ENCODE measurements at places on chromosomes 5 and 9.

GRCh38 chr5:130065617-130066016 lies 161.4 kb downstream of the CHSY3 start:
- DNase-seq = no peak

DNA sequence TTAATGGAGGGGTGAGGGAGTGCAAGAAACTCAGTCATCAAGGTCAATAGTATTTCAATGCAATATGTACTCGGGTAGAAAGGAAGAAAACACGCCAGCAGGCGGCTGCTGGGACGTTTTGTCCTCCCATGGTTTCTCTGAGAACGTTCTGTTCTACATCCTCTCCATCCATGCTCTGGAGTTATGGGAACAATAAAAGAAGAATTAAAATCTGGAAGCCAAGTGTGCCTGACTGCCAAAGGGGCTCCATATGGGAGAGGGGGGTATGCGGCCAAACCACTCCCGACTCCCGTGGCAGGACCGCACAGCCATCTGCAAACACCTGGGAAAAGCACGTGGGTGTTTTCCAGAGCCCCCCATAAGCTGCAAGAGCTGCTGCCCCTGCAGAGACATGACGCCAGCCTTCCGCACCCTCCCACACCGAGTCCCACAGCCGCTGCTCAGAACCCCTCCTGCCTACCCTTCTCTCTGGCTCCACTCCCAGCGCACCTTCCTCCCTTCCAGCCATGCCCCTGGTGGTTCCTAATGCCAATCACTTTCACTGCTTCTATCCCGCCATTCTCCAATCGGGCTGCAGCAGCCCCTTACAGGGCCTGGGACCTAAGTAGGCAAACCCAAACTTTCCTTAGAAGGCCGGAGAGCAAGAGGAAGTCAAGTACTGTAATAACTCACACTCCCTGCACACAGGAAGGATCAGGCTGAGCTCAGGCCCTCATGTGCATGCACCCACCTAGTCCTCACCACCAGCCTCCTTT lies 241.6 kb downstream of the SYK start:
- no peak for DNase-seq

DNA sequence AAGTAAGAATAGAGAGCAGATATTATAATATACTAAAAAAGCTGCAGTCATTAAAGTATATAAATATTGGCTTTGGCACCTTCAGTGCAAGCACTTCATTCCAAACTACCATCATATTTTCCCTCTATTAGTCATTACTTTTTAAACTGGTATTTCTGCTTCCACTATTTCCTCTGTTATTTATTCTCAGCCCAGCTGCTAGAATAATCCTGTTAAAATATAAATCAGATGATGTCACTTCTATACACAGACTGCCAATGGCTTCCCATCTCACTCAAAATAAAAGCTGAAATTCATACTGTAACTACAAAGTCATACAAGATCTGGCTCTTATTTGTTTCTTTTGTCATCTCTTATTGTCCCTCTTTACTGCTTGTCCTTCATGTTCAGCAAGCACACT lies 432.9 kb downstream of the TLE4 start:
- DNase-seq = no peak

DNA sequence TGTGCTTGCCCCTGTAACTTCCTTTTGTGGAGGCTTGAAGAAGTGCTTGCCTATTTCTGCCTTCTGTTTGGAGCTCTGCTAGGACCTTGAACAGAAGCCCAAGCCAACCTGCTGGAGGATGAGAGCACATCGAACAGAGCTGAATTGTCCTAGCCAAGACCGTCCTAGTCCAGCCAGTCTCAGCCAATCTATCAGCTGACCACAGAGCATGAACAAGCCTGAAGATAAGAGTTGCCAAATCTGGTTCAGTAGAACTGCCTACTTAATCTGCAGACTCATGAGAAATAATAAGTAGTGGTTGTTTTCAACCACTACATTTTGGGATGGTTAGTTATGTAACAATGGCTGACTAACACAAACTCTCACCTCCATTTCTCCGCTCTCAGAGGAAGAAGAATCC lies 4.4 kb upstream of the SNX2 start:
- no peak for DNase-seq

DNA sequence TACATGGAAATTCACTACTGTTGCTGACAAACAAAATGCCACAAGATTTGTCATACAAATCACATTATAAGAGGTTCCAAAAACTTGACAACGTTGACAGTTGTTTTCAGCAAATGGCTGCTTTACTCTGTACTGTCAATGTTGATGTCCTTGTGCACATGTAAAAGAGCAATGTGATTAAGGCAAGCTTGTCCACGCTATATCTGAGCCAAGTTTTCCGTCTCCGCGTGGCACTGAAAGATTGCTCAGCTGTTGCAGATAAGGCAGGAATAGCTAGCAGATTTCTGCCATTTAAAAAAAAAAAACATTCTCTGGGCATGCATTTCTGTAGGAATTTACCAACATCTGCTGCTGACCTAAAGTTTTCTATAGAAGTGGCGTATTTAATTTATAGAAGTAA lies 46.4 kb upstream of the MEF2C start:
- DNase-seq = no peak

DNA sequence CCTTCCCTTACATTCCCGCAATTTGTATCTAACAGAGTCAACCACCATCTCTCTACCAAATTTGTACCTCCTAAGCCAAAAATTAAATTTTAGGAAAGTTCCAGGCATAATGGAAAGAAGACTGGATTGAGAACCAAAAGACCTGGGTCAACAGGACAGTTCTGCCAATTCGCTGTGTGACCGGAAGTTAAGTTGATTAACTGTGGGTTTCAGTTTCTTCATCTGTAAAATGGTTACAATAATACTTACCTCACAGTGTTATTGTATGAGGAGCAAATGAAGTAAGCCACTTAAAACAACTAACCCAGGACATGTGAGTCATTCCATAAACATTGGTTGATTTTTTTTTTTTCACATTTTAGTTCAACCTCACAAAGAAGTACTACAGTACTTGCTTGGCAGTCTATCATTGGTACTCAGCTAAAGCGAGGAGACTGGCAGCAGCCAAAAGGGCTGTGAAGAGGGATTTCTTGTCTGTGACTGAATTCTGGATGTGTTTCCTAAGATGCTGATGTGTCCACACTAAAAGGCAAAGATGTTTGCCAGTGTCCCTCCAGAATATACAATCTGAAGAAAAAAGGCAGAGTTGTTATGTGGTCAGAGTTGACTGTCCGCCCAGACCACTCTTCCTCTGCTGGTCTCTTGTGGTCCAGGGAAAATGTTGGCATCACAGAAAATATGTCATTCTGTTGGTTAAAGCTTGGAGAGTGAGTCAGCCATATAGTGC lies 198.6 kb downstream of the TLE1 start:
- DNase-seq = no peak

DNA sequence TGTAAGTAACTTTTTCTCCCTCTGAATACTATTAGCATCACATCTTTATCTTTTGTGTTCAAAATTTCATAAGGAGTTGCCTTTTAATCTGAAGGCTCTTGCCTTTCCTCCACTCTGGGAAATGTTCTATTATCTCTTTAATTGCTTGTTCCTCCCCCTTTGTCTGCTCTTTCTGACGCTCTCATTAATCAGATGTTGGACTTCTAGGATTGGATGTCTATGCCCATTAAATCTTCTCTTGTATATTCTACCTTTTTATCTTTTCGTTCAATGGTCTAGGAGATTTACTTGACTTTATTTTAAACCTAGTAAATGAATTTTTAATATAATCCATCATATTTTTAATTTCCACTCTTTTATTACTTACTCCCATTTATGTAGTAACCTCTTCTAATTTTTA lies 76.7 kb downstream of the MARCHF3 start:
- DNase-seq = no peak

- DNase-seq = no peak
These were observed 480 bp downstream of the LMNB1 start for GRCh38 chr5:126777257-126777974.

DNA sequence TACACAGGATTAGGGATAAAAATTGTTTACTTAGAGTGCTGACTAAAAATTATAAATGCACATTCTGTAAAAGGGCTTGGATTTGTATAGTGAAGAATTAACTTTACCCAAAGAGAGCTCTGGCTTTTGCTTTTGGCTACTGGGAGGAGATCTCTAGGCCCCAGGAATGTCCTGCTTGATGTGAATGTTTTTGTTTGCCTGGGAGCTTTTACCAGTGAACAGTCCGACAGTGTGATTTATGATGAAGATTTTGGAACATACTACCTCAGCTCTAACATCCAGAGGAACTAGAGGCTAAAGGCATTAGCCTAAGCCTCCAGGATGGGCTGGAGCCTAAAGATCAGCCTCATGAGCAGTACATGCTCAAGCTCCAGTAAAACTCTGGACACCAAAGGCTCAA lies 103.7 kb upstream of the RFX3 start:
- DNase-seq = no peak

DNA sequence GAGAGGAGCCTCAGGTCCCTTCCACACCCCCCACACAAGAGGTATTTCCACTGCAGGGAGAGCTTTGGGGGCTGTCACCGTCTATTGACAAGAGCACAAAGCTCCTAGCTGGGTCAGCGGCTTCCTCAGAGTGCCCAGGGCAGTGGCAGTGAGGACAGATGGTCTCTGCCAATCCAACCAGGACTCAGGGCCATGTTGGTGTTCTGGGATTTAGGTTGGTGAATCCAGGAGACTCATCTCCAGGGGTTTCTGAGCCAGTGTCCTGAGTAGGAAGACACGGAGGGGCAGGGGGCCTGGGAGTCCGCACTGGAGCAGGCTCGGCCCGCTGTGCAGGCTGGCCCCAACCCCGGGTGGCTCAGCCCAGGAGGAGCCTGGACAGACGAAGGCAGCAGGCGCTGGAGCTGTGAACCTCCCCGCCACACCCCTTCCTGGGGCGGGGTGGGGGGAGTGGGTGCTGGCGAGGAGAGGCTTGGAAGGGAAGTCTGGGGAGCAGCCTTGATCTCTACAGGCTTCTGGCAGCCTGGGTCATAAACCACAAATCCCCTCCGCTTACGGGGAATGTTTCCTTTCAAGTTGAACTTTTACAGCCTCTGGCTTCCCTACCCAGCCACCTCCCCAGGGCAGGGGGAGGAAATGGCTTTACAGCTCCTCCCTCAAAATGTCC lies 19.6 kb downstream of the CRB2 start:
- DNase-seq = no peak

GRCh38 chr5:88250010-88250409 lies 18.6 kb downstream of the TMEM161B start:
- no peak for DNase-seq

- DNase-seq = no peak
These were observed 27.6 kb downstream of the KCNMB1 start for GRCh38 chr5:170361616-170362015.

DNA sequence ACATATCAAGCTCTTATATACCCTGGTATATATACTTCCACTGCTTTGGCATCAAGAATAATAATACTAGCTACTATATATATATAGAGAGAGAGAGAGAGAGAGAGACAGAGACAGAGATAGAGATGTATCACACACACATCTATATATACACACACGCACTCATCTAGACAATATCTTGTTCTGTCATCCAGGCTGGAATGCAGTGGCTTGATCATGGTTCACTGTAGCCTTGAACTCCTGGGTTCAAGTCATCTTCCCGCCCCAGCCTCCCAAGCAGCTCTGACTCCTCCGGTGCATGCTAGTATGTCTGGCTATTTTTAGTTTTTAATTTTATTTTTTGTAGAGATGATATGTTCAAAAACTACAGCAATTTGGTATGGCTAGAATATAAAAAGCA lies 22.5 kb downstream of the ANKHD1 start:
- no peak for DNase-seq

DNA sequence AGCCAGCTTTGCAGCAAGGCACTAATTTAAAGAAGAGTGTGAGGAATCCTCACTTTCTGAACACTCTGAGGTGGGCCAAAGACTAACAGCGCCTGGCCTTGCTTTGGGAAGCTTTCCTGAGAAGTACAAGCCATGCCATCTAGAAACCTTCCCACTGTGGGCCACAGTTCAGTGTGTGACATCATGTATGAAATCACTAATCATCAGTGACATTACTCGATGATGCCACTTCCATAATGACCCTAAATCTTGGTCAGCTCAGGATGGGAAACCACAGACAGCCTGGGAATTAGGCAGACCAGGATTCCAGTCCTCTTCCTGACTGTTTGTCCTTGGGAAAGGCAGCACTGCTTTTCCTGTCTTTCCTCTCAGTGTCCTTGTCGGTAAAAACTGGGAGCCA lies 54.2 kb upstream of the HSPA9 start:
- no peak for DNase-seq

DNA sequence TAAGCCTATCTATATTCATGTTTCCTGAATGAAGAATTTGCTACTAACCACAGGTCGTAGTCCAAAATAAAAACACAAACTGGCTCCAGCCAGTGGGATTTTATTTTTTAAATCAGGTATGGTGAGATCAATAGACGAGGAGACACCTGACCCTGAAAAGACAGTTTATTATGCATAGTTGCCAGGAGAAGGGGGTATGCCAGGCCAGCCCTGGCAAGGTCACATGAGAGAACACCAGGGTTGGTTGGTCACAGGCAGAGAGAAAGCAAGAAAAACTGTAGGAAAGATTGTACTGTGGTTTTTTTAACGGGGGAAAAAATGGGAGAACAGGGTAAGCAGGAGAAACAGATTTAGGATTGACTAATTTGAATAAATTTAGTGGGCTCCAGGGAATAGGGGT lies 125.3 kb downstream of the CDH18 start:
- DNase-seq = no peak

DNA sequence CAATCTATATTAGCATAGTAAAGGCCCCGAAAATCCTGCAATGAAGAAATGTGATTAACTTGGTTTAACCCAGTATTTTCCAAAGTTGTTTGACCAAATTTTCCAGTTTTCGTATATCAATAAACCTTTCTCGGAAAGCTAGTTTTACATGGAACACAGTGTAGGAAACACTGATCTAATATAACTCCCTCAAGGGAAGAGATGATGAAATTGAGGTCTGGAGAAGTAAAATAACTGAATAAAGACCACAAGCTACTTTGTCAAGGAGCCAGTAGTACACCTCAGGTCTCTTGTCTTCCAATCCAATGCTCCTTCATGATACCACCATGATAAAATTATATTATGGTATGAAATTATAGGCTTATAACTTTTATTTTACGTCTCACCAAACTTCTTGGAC lies 118.1 kb upstream of the TARS1 start:
- no peak for DNase-seq
